Activated naive CD4-positive, alpha-beta T cell treated with anti-CD3 and anti-CD28 coated beads, Interleukin-2, amount 10 ng/mL, durations not matched to agents 5 hours and 36 hours (primary cell): ENCODE measurements at places on chromosomes 16 and 17. TPM values are rescaled to one million over a fixed set of nuclear protein-coding genes. Genes with fewer than 3 reads are reported as not detected.

The SEZ6L2 gene
- not detected for total RNA-seq

The RHOT2 gene
- total RNA-seq = 126 TPM

The CTF1 gene
- 0.20 TPM for total RNA-seq

The KRTAP4-4 gene
- not detected for total RNA-seq

The TM4SF5 gene
- not detected for total RNA-seq

The PYY gene
- total RNA-seq = not detected
